ENCODE measurements at places on chromosomes 6 and 20. TPM values are rescaled to one million over a fixed set of nuclear protein-coding genes. Genes with fewer than 3 reads are reported as not detected.

Gene ELOVL5
- 95.3 TPM for polyA plus RNA-seq

Gene TRIM10
- polyA plus RNA-seq, result not detected

Gene PHACTR1
- 2.1 TPM for polyA plus RNA-seq

Gene GRM1
- 200 TPM for polyA plus RNA-seq

Gene NKX2-4
- not detected for polyA plus RNA-seq

Gene STK35
- polyA plus RNA-seq, result 1.9 TPM

Gene PAQR8
- polyA plus RNA-seq, result 18.2 TPM

Gene POPDC3
- polyA plus RNA-seq, result 13.5 TPM

Gene F13A1
- 6.2 TPM for polyA plus RNA-seq

Gene MEI4
- 1.1 TPM for polyA plus RNA-seq

Gene RHAG
- polyA plus RNA-seq, result not detected

Gene THBD
- polyA plus RNA-seq, result not detected

Gene OR2J3
- polyA plus RNA-seq, result not detected

All from Purkinje cell (primary cell).